Stimulated activated CD4-positive, alpha-beta T cell treated with anti-CD3 and anti-CD28 coated beads, TNF-alpha, amount 100 ng/mL, for 4 hours (primary cell): ENCODE measurements at places on chromosomes 5 and 9.

GRCh38 chr9:13063880-13064459 is 215.5 kb downstream of the MPDZ start:
- no peak for DNase-seq

- no peak for DNase-seq
Measured at GRCh38 chr9:7799944-7800285, 337 bp upstream of the DMAC1 start.

DNA sequence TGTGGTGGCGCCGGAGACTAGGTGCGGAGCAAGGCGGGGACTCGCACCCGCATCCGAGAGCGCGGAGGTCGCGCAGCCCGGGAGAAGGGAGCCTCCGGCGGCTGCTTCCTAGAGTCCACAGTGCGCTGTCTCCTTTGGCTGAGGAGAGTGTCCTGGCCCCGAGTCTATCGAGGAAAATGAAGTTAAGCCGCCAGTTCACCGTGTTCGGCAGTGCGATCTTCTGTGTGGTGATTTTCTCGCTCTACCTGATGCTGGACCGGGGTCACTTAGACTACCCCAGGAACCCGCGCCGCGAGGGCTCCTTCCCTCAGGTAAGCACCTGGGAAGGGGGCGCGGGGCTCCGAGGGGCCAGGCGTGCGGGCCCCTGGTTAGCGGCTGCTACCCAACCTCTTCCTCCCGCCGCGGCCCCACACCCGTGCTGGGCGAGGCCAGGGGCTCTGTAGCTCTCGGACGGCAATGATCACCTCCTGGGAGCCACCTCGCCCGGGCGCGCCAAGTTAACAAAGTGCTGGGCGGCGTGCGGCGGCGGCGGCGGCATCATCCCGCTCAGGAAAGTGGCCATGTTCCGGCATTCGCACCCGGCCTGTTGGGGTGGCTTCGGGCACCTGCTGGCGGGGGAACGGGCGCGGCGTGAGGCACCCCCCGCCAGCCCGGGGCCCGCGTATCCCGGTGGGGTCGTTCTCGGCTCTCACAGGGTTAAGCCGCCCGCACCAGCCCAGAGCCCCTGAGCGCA is 681 bp downstream of the MAN2A1 start:
- peak; percentile 26 for DNase-seq

DNA sequence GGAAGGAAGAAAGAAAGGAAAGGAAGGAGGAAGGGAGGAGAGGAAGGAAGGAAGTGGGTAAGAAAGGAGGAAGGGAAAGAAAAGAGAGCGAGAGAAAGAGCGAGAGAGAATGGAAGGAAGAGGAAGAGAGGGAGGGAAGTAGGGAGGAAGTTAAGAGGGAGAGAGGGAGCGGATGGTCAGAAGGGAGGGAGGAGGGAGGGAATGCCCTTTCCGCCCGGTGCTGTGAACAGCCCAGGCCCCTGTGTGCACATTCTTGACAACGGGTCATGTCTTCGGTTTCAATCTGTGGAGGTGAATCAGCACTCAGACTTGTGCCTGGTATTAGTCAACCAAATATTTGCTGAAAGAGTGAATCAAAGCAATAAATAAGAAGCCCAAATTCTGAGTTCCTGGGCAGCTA is 39.2 kb downstream of the PRUNE2 start:
- DNase-seq, result no peak

- no peak for DNase-seq
Measured at GRCh38 chr9:68500457-68501381, 40.0 kb downstream of the TMEM252 start.

DNA sequence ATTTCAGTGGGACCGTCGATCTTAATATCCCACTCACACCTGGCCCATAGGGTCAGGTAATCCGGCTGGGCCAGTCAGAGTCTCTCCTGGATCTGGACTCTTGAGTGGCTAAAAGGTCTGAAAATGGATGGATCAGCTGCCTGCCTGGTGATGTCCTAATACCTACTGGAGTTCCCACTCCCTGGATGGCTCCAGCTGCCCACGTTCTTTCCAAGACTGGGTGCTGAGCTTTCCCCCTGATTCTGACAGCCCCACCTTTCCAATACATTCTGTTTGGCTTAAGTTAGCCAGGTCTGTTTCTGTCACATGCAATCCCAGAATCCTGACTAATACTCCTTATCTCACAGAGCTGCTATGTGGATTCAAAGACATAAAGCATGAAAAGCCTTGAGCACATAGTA is 10.2 kb downstream of the SH3PXD2B start:
- no peak for DNase-seq

GRCh38 chr5:68032216-68032762 is 183.3 kb upstream of the PIK3R1 start:
- DNase-seq, result no peak

- no peak for DNase-seq
Measured at GRCh38 chr9:31372799-31373587, 1011.5 kb upstream of the ACO1 start.

GRCh38 chr5:168317521-168318147 is 26.2 kb downstream of the WWC1 start:
- DNase-seq, result no peak

DNA sequence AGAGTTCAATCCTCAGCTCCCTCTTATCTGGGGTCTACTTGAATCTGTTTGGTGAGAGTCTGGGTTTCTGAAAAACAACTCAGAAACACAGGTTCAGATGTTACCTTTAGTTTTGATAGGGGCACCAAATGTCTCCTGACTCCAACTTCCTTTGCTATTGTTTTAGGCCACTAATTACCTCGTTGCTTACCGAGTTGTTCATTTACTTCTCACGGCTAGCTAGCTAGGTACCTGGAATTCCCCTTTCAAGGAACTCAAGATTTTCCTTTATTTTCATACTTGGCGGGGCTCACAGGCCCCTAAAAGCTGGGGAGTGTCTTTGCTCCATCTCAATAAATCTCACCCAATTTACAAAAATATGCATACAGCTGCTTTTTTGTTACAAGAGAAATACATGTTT is 111.4 kb downstream of the SLC28A3 start:
- no peak for DNase-seq

GRCh38 chr9:93944011-93944410 is 11.1 kb downstream of the BARX1 start:
- no peak for DNase-seq

DNA sequence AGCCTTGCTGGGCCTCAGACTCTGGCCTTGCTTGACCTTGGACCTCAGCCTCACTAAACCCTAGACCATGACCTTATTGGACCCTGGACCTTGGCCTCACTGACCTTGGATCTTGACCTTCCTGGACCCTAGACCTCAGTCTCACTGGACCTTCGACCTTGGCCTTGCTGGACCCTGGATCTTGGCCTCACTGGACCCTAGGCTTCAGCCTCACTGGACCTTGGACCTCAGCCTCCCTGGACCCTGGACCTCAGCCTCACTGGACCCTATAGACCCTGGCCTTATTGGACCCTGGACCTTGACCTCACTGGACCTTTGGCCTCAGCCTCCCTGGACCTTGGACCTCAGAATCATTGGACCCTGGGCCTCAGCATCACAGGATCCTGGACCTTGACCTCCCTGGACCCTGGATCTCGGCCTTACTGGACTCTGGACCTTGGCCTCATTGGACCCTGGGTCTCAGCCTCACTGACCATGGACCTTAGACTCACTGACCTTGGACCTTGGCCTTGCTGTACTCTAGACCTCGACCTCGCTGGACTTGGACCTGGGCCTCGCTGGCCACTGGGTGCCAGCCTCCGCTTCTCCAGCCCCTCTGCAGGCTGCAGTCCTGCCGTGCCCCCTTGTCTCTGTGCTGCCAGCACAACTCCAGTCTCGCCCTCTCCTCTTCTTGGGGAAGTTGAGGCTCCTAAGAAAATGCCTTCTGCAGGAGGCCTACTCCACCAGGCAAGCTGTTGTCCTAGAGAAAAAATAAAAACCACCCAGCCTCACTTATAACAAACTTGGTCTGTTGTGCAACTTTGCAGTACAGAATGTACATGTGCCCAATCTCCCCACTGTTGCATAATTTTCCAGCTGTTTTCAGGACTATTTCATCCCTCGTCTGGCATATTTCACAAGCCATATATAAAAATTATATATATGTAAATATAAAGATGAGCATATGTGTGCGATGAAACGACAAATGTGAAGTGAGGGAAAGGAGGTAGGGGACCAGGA is 11.0 kb upstream of the ADAMTS2 start:
- DNase-seq, result no peak

- DNase-seq, result no peak
Measured at GRCh38 chr5:1245905-1246576, 20.9 kb downstream of the SLC6A18 start.

DNA sequence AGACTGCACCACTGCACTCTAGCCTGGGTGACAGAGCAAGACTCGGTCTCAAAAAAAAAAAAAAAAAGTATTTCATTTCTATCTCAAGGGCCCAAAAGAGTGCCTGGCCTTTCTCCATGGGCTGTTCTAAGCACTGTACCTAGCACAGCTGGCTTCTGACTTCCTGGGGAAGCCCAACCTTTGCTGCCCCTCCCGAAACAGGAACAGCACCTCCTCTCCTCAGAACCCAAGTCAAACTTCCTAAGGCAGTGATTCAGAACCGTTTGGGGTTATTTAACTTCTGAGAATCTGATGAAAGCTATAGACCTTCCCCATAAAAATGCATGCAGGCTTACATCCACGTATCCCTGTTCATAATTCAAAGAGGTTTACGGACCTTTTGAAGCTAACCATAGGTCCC is 57.8 kb downstream of the NRG2 start:
- DNase-seq, result no peak

DNA sequence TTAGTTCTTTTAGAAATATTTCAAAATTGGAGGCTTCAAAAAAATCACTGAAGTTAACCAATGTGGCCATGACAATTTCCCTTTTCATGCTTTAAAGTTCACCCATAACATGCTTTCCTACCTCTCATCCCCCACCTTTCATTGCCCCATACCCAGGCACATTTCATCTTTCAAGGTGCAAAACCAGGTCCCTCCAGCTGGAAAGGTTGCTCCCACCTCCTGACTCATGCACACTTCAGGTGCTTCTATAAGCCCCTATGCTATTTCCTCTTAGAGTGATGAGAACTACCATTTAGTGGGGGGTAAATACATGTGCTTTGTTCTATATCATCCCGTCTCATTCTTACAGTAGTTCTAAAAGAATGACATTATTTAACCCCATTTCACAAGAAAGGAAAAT is 15.4 kb downstream of the FYB1 start:
- no peak for DNase-seq

DNA sequence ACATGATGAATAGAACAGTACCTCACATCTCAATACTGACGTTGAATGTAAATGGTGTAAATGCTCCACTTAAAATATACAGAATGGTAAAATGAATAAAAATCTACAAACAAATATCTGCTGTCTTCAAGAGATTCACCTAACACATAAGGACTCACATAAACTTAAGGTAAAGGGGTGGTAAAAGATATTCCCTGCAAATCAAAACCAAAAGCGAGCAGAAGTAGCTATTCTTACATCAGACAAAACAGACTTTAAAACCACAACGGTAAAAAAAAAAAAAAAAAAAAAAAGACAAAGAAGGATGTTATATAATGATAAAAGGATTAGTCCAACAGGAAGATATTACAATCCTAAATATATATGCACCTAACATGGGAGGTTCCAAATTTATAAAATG is 214.0 kb upstream of the MAST4 start:
- DNase-seq, result no peak

- no peak for DNase-seq
Measured at GRCh38 chr5:172624996-172625964, 15.8 kb upstream of the NEURL1B start.
